Breast epithelium (tissue), 4 donors: ENCODE measurements at places on chromosomes 1 and 21. TPM values are rescaled to one million over a fixed set of nuclear protein-coding genes. Genes with fewer than 3 reads are reported as not detected.

FCRL2 gene
- 0.59 TPM for total RNA-seq

DNA sequence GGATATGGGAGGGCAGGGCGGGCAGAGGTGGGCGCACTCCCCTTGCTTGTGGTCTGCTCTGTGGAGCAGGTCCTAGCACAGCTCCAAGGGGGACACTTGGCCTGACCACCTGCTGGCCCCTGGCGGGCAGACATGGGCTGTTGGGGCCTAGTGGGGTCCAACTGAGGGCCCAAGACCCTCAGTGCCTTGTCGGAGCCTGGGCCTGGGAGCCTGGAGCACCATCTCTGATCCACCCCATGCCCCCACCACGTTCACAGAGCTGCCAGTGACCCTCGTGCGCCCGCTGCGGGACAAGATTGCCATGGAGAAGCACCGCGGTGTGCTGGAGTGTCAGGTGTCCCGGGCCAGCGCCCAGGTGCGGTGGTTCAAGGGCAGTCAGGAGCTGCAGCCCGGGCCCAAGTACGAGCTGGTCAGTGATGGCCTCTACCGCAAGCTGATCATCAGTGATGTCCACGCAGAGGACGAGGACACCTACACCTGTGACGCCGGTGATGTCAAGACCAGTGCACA, 70.6 kb downstream of the OBSCN start:
- H3K36me3 ChIP-seq: no peaks in the 10 kb centered on the region
- H3K27me3 ChIP-seq: no peaks in the 10 kb centered on the region
- DNase-seq: no peak
- H3K4me3 ChIP-seq: no peak overlapping the region

DNA sequence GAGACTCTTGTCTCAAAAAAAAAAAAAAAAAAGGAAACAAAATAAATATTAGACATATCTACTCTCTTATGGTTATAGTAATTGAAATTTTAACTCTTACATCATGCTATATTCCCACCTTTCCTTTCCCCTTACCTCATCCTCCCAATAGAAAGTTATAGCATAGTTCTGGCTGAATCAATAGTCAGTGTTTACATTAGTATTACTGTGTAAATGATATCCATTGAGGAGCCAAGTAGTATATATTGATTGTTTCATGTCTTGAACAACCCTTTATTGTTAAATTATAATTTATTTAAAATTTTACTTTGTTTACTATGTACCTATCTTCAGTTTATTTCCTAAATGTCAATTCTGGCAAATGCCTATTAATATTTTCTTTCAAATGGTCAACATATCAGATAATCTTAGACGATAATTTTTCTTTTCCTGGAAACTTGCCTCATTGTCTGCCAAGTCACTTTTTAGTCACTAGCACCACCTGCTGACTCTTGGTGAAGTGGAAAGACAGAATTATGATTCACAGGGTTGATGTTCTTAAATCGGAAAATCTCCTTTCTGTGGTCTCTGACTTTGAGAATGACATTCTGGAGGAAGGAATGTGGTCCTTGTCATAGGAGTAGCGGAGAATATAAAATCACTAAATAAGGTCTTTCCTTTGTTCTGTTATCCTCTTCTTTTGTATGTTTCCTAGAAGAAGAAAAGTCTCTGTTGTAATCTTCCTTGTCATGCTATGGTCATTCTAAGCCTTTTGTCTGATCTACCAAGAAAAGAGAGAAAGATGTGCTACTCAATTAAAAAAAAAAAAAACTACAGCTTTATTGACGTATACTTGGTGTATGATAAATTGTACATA, 8.6 kb downstream of the HJV start:
- H3K4me3 ChIP-seq: no peak overlapping the region
- H3K27me3 ChIP-seq: no peaks in the 10 kb centered on the region
- no peak for DNase-seq
- no peaks in the 10 kb centered on the region for H3K36me3 ChIP-seq
- no peaks in the 10 kb centered on the region for H3K4me1 ChIP-seq

ZNF648 gene
- total RNA-seq: not detected

- H3K4me3 ChIP-seq: no peak overlapping the region
- H3K27ac ChIP-seq: no peak overlapping the region
- H3K36me3 ChIP-seq: no peaks in the 10 kb centered on the region
- no peaks in the 10 kb centered on the region for H3K27me3 ChIP-seq
- no peak for DNase-seq
- H3K4me1 ChIP-seq: no peaks in the 10 kb centered on the region
These were observed 57.1 kb upstream of the NFASC start for GRCh38 chr1:204813522-204813921.

DNA sequence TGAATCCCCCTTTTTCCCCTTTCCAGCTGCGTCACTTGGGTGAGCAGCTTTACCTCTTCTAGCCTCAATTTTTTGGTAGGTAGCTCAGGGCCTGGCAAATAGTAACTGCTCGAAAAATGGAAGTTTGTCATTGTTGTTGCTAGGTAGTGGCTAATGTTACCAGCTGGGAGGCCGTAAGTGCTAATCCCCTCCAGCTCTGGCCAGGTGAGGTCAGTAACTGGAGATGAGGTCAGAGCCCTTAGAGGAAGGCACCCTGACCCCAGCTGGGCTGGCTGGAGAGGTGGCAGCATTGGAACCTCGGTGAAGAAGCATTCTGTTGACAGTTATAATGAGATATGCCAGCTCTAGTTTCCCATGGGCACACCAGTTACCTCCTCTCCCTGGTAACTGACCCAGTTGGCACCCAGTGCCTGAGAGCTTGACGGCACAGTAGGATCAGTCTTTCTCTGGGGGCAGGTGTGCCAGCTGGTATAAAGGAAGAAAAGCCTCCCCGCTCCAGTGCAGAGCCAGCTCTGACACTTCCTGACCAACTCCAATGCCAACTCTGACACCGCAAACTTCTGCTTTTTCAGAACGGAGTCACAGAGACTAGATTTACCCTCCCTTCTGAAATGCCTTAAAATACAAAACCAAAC, 35.0 kb upstream of the SLC2A1 start:
- DNase-seq: no peak
- H3K4me3 ChIP-seq: no peak overlapping the region
- no peaks in the 10 kb centered on the region for H3K36me3 ChIP-seq
- H3K27me3 ChIP-seq: no peaks in the 10 kb centered on the region
- no peaks in the 10 kb centered on the region for H3K4me1 ChIP-seq

DNA sequence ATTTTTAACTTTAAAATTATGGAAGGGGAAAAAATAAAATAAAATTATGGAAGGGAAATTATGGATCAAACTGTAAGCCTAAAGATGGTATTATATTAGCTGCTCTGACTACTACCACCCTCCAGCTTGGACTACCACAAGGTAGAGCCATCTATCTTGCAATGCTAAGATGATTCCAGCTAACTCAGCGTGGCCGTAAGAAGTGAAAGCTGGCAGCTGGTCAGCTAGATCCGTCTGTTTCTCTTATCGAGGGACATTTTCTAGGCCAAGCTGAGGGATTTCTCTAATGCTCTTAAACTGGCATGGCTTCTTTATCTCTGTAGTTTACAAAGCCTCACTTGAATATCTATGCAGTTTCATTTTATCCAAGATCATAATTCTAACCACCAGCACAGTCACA, 31.5 kb downstream of the LYST start:
- H3K4me3 ChIP-seq: no peak overlapping the region
- no peaks in the 10 kb centered on the region for H3K4me1 ChIP-seq
- DNase-seq: no peak
- H3K27me3 ChIP-seq: no peaks in the 10 kb centered on the region

GRCh38 chr1:112693821-112694220, 13.1 kb downstream of the RHOC start:
- H3K27ac ChIP-seq: no peak overlapping the region
- no peak overlapping the region for H3K4me3 ChIP-seq
- no peak for DNase-seq
